Neural progenitor cell (in vitro differentiated cells): ENCODE measurements at places on chromosomes 16 and 17.

DNA sequence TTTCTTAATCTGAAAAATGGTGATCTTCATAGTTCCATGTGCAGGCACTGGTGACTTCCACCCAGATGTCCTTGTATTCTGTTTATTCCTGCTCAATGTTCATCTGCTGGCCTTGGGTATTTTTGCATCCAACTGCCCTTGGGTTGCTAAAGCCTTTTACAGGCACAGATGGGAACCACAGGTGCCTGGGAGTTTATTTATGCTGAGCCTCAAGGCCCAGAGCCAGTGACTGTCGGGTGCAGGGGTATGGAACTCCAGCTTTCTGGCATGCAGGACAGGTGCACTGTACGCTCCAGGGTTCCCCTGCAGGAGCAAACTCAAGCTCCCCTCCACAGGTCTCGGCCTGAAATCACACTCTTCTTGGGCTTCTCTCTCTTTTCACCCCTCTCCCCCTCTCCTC, 22.3 kb downstream of the DYNLRB2 start:
- DNase-seq, result no peak

GRCh38 chr17:51759260-51759659, 399.3 kb downstream of the CA10 start:
- no peak for DNase-seq

DNA sequence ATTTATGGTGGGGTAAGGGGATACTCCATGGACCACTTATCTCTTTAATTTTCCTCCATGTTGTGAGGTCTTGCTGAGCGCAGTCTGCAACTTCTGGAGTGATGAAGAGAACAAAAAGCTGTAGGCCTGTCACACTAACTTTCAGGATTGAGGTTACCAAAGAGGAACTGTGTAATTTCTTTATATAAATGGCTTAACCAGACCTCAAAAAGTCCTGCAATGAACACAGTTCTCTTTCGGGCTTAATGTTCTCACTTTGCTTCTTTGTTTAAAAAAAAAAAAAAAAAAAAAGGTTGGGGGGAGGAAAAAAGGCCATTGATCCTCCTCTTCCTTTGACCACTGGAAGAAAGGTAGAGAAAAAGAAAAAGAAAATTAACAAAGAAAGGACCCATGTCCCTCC, 86.8 kb upstream of the SOX9 start:
- no peak for DNase-seq

DNA sequence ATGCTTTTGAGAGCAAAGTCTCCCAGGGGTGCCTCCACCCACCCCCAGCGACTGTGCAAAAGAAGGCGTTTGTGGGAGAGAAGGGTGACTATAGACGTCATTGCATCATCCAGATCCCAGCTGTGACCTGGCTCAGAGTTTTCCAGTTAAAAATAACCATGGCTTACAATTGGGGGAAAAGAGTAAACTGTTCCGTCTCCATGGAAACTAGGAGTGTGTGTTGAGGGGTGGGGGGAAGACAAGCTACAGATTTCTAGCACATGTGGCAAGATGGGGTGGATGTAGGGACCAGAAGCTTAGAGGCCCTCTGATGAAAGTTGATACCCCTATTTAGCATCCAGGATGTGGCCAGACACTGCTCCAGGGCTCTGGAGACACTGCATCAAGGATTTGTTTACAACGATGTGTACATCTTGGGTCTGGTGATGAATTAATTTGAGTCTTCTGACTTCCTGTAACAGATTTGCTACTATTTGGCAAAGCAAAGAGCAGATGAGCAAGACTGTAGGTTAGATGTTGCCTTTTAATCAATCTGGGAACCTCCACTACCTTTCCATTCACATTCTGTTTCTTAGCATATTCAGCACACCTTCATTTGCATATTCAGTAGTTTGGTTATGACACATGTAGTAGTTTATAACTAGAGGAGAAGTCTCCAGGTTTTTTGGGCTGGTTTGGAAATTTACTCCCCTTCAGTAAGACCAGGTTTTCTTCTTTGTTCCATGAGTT, 6.2 kb upstream of the DUSP14 start:
- DNase-seq, result no peak

- DNase-seq, result no peak
These were observed 284.0 kb downstream of the SEC14L1 start for GRCh38 chr17:77424585-77425344.

DNA sequence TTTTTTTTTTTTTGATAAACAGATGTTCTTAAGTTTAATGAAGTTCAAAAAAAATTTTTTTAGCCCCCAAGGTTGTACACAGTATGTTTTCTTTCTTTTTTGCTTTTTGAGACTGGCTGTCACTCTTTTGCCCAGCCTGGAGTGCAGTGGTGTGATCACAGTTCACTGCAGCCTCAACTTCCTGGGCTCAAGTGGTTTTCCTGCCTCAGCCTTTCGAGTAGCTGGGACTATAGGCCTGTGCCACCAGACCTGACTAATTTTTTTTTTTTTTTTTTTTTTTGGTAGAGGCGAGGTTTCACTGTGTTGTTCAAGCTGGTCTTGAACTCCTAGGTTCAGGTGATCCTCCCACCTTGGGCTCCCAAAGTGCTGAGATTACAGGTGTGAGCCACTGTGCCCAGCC, 12.8 kb downstream of the ITGAE start:
- no peak for DNase-seq

DNA sequence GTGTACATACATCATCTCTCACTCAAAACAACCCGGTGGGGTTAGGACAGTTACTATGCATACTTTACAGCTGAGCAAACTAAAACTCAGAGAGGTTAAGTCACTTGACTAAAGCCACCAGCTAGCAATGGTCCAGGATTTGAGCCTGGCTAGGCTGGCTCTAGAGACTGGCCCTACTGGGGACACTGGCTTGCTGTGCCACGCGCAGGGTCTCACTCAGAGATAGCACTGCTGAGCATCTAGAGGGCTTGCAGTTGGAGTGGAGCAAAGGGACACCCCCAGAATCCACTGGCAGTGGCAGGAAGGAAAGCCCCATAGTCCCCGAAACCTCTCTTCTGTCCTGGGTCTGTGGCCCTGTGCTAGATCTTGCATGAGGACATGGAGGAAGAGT, 11.1 kb downstream of the SAMD14 start:
- no peak for DNase-seq

DNA sequence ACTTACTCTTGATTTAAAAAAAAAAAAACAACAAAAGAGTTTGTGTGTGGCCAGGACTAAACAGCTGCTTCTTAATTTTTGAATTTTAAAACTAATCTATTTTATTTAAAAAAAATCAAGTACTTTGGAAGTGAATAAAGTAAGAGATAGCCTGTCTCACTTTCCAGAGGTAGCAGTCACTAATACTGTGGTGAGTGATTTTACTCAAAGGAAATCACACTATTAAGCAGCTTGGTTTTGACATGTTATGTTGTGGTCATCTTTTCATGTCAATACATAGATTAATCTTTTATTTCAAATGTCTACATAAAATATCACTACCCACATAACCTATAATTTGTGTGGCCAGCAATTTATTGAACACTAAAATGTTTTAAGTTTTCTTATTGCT, 102.2 kb upstream of the HLF start:
- no peak for DNase-seq

DNA sequence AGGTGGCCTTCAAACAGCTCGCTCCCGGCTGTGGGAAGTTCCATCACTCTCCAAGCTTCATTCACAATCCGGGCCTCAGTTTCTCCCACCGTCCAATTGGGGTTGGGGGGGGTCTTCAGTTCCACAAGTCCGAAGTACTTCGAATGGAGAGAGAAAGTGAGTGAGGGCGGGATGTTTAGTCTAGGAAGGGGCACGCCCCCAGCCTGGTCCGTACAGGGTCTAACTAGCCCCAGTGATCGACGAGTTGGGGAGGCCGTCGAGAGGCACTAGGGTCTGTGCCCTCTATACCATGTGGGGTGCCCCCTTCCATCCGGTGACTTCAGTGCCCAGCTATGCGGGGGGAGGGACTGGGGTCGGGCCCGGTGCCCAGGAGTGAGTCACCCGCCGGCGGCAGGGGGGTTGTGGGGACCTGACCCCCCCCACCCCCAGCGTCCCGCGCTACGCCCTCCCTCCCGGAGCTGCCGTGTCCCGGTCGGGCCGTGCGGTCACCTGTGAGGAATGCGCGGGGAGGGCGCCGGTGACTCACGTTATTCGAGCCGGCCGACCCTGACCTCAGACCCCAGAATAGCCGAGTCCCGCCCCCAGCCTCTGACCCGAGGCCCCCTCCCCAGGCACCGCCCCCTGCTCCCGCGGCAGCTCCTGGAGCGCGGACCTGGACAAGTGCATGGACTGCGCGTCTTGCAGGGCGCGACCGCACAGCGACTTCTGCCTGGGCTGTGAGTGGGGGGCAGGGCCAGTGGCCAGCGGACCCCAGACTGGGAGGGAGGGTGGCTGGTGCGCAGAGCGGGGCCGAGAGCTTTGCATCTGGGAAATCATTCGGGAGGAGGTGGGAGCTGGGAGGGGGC, 658 bp downstream of the TNFRSF12A start:
- peak; percentile 74 for DNase-seq

GRCh38 chr17:22337467-22337866, 645.1 kb downstream of the KCNJ18 start:
- no peak for DNase-seq

DNA sequence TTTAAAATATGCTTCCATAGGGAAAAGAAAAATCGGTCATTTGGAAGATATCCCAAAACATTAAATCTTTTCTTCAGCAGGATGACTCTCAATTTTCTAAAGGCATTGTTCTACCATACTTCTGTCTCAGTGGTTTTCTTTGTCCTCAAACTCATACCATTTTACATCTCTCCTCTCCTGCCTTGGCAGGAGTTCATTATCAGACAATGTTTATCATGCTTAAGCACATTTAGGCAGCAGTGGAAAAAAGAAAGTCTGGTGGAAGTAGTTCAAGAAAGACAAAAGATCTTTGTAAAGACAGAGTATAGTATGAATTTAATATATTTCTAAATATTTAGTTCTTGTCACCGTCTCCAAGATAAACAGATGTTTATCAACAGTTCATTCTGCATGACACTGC, 68.2 kb downstream of the CDK12 start:
- DNase-seq, result no peak

DNA sequence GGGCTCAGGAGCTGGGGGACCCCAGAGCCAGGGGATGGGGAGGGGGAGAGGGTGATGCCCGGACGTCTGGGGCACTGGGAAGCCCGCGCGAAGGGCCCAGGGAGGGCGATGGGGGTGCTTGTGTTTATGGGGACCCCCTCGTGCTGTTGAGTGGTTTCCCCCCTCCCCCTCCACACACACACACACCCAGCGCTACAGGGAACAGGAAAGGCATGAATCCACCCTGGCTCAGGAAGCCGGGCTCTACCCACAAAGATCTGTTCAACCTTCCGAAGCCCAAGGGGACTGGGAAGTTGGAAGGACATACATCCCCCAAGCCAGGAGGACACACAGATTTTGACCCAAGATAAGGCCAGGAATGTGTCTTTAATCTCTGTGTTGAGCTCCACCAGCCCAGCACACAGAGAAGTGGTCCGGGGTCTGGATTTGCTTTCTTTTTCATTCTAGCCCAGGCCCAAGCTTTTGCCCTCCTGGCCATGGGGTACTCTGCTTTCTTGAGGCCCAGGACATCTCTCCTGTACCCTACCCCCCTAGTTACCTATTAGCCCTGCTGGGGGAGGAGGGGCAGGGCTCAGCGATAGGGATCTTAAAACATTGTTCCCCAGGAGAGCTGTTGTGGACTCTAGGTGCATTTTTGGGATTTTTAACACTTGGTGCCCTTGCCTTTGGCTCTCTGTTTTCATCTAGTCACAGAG, 1.2 kb downstream of the UBALD2 start:
- no peak for DNase-seq

DNA sequence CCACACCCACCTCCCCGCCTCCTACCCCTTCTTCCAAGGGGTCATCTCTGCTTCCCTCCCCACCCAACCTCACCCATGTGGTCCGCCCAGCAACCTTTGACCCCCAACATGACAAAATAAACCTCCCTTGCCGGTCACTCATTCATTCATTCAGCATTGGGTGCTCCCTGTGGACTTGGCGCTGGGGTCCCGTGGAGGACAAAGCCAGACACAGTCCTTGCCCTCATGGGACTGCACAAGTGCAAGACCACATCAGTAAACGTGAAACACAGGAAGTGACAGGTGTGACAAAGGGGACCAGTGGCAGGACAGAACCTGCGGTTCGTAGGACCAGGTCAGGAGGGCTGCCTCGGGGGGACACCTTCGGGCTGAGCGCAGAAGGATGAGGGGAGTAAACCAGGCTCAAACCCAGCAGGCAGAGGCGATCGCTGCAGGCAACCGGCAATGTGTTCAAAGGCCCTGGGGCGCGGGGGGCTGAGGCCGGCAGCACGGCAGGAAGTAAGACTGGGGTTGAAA, 185.4 kb downstream of the SEC14L1 start:
- no peak for DNase-seq

- no peak for DNase-seq
These were observed 124.3 kb downstream of the CDH13 start for GRCh38 chr16:82751020-82751419.

DNA sequence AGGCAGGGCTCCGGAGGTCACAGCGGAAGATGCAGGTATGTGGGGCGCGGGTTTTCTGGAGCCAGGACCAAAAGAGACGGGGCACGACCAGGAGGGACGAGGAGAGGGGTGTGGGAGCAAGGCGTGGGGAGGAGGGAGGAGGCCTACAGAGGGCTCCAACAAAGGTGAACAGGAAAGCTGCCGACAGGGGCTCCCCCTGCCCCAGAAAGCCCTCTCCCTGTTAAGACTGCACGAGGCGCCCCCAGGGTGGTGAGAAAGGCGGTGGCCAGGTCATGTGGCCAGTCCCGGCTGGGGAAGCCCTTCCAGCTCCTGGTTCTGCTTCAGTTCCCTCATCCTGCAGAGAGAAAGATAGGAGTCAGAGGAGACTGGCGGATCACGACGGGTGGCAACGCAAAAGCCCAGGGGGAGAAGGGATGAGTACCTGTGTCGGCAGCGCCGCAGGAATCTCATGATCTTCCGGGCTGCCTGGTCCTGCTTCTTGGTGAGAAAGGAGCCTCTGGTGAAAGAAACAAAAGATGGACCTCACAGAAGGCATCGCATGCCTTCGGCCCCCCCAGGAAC, 949 bp upstream of the SPAG7 start:
- DNase-seq, result peak; percentile 60

DNA sequence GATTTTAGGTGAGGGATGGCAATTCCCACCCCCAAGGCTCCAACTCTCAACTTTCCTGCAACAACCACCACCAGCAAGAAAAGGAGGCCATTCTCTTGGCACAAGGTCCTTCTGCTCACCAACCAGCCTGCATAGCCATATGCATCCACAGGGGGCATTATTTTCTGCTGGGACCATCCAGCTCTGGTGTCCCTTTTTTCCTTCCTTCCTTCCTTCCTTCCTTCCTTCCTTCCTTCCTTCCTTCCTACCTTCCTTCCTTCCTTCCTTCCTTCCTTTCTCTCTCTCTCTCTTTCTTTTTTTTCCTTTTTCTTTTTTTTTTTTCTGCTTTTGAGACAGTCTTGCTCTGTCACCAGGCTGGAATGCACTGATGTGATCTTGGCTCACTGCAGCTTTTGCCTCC, 21.1 kb upstream of the COX10 start:
- DNase-seq, result peak; percentile 31

- no peak for DNase-seq
These were observed 92.5 kb downstream of the N4BP1 start for GRCh38 chr16:48517493-48517892.

GRCh38 chr17:27760069-27760885, 40.1 kb downstream of the NOS2 start:
- DNase-seq, result peak; percentile 65

GRCh38 chr17:80153004-80153403, 6.1 kb upstream of the EIF4A3 start:
- DNase-seq, result no peak

GRCh38 chr17:49629447-49629846, 48.5 kb downstream of the SPOP start:
- DNase-seq, result no peak
